DMS 273 treated with DMSO at 0.1 percent for 48 hours (cell line): ENCODE measurements at places on chromosomes 3 and 15.
A peak's percentile ranks its signal among the peaks of the same experiment; 100 is the strongest.

GRCh38 chr15:39115379-39116057 lies 465.4 kb upstream of the THBS1 start:
- no peak for DNase-seq

DNA sequence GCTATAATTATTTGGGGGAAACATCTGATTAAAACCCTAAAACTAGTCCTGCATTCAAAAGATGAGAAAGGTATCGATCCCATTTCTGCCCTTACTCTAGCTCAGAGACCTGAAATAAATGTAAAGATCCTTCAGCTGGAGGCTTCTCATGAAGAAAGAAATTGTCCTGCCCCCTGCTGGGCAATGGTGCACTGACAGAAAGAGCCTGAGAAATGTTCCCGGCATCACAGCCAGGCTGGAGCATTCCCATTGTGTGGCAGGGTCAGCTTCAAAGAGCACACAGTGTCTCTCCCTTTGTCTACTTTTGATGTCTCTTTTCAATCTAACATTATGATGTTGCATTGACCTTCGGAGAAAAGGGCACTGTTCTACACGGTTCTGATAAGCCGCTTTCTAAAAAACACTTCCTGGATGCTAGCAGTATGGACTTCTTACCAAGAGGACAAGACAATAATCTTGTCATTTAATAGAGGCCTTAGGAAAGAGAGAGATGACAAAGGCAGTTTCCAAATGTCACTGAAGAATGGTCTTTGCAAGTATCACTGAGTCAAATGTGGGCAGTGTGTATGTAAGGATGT lies 287.5 kb downstream of the MAGI1 start:
- DNase-seq, result no peak

DNA sequence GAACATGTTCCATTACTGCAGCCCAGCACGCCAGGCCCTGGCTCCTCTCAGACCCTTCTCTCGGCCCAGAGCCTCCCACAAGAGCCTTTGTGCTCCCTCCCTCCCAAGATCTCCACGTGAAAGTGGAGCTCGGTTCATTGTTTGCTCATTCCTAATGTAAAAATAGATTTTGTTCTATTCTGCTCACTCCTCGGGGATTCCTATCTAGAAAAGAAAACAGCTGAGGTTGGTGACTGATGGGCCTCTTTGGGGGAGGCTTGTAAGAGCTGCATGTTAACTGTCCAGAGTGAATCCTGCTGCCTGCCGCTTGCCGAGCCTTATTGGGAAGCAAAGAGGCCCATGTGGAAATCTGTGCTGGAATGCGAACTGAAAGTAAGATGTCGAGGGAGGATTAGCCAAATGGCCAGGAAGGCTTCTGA lies 267.1 kb downstream of the LRTM1 start:
- DNase-seq, result no peak

DNA sequence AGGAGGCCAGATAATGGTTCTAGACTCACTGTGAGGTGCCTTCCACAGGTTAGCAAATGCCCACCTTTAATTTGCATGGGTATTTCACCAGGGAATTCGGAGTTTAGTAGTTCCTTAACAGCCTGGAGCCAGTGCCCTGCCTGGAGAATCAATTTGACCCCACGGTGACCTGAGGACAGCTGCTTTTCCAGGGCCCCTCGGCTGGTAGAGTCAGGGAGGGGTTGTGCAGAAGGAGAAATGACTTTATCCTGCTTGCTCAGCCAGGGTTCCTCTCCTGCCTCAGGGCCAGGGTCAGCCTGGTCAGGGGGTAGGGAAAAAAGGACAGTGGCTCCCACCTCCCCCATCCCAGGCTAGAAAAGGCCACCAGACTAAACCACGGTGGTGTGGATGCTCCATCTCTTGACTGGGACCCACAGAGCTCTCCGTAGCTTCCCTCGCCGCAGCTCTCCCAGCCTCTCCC lies 12.0 kb downstream of the DLL4 start:
- DNase-seq, result no peak

DNA sequence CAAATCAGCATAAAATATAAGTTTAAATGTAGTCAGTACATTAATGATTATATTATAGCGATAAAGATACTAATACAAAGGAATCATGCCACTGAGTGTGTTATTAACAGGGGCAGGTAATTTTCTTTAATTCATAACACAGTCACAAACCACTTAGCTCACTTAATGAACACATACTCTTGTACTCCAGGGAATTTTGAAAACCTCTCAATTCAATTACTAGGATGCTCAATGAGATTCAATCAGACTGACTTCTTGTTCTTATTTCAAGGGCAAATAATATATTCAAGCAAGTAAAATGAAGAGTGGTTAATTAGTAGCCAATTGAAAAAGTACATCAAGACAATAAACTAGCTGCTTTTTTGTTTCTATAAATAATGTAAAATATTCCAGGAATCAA lies 5.8 kb upstream of the SUCNR1 start:
- DNase-seq, result no peak

DNA sequence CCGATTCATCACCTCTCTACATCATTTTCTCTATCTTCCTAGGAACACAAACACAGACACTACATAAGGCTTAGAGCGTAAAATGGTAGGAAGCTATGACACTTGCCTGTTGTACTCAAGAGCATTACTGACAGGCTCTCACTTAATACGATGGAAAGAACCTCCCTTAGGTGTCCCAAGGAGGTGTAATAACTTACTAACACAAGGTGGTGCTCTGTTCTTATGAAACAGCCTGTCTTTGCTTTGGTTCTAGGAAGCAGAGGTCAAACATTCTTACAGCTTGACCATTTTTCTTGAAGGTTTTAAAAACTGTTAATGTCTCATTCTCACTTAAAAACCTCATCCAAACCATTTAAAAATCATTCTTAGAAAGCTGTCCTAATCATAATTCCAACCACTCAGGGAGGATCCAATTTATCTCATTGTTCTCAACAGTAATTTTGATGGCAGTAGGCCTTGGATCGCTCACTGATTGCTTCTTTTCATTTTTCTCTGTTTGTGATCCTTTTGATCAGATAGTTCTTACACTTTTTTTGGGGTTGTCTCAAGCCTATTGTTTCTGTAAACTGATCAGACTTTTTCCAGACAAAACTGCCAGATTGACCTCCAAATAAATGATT lies 317.8 kb upstream of the AGTR1 start:
- peak; percentile 13 for DNase-seq

DNA sequence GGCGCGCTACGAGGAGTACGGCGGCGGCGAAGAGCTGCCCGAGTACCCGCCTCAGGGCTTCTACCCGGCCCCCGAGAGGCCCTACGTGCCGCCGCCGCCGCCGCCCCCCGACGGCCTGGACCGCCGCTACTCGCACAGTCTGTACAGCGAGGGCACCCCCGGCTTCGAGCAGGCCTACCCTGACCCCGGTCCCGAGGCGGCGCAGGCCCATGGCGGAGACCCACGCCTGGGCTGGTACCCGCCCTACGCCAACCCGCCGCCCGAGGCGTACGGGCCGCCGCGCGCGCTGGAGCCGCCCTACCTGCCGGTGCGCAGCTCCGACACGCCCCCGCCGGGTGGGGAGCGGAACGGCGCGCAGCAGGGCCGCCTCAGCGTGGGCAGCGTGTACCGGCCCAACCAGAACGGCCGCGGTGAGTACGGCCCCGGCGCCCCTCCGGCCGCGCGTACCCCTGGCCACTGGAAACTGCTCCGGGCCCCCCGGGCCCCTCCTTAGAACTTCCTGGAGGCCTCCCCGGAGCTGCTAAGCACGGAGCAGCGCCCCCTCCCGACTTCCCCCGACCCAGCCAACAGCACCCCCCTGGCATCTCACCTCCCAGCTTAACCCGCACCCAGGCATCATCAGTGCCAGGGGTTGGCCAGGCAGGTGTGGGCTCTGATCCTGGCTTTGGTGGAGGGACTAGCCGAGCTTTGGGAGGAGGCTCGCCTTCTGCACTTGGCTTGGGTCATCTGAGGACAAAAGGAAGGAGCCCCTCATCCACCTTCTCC lies 1.4 kb downstream of the LOXL1 start:
- peak; percentile 21 for DNase-seq

DNA sequence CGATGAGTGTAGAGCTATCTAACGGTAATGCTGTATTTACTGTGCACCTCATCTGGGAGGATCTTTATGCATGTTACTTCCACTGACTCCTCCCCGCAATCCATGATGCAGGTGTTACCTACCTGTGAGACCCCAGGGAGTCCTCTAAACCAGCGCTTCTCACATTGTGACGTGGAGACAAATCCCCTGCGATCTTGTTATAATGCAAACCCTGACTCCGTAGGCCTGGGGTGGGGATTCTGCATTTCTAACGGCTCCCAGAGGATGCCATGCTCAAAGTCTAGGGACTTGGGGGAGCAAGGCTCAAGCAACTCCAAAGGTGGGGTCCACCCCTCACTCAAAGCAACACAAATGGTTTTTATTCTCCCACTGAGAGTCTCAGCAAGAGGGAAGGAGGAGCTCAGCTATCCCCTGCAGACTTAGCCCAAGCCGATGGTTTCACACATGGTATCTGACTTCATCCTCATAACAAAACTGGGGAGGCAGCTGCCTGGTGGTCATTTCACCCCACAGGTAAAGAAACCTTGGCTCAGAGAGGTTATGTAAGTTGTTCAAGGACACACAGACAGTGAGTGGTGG lies 63.6 kb downstream of the PCSK6 start:
- no peak for DNase-seq

GRCh38 chr3:177146646-177147045 lies 50.6 kb downstream of the TBL1XR1 start:
- DNase-seq, result no peak

DNA sequence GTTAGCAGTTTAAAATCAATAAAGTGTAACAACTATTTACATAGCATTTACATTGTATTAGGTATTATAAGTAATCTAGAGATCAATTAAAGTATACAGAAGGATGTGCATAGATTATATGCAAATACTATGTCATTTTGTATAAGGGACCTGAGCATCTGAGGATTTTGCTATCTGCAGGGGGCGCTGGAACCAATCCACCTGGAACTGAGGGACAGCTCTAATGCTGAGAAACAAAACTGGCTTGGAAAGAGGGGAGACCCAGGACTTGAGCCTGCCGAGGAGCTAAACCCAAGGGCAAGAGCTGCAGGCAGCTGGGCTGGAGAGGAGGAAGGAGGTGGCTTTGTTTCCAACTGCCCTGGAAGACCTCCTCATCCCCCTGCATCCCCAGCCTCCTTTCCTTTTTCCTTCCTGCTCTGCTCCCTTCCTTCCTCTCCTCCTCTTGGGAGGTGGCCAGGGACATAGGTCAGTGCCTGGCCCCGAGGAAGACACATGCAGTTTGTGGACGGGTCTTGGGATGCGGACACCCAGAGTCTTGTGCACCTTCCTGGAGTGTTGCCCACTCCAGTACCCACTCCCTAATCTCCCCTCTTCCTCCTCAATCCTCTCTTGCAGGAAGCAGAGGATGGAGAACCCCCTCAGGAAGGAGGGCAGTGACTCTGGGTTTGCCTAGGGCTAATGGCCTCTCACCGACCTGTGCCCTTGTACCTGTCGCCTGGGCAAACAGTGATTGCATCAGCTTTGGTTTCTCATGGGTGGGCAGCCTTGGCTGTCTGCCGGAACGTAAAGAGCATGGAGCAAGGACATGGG lies 825 bp upstream of the RTP3 start:
- no peak for DNase-seq

DNA sequence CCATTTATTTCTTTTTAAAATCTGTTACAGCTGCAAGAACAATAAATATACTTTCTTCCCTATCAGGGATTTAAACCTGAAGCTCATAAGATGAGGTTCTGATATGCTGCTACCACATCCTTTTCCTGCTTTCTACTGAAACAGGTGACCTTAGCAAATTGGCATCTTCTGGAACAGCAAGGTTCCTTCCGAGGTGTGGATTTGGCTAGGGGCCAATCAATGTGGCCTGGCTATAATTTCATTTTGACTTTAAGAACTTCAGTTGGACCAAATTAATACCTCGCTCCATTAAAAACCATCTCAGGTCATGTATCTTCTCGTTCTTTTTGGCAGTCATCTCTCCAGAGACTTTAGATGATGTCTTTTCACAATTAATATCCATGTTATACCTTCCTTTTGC lies 53.4 kb upstream of the C3orf80 start:
- no peak for DNase-seq

- no peak for DNase-seq
These were observed 138.3 kb downstream of the PTPRG start for GRCh38 chr3:61699622-61700021.
